Fibroblast of skin of right biceps (primary cell): ENCODE measurements at places on chromosomes 16 and 17.

DNA sequence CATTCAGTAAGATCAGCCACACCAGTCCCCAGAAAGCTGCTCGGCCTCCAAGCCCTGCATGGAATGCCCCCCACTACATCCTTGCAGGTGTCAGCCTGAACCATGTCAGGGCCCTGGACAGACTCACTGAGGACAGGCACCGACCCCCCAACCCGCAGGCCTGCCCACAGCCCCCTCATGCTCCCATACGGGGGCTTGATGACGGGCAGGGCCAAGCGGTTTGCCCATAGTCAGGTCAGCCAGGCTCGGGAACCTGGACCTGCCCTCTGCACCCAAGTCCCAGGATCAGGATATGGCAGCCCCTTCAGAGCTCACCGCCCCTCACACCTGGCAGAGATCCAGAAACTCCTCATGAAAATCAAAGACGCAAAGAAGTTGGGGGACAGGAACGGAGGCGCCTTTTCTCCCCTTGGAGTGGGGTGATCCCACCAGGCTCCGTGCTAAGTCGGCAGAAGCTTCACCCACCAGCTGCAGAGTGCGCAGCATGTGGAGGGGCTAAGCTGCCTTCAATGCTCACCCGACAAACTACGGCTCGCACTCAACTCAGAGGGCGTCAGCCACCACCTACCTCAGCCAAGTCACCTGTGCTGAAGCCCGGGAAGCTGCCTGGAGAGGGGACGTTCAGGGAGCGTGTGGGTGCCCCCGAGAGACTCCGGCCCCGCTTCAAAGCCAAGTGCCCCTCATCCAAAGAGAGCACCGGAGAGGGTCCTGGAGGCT lies 26.5 kb downstream of the GNPTG start:
- DNase-seq = no peak

DNA sequence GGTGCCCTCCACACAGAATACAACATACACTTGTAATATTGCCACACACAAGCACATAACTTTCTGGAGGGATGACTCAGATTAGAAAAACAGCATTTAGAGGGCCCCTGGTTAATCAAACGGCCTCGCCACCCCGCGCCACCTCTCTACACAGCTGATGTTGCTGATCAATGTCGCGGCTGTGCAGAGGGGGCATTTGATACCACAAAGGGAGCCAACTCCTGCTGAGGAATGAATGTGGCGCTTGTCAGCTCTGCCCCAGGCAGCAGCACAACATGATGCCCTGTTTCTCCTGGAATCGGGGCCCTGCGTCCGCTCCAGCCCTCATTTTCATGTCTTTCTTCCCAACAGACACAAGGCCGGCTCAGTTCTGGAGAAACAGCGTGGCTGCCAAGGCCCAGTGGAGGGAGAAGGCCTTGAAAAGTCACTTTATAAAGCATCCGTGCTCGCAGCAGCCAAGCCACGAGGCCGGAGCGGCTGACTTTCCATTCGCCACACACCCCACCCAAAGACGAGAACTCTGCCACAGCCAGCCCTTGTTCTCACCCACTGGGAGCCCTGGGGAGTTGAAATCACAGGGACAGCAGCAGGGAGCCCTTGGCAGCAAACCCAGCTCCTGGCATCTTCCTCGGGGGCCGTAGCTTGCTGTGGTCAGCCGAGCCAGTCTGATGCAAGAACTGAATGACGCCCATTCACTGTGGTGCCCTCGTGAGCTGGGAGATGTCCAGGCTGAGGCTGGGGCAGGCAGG lies 65.6 kb downstream of the XYLT1 start:
- DNase-seq = no peak

GRCh38 chr16:5882087-5882640 lies 784.6 kb upstream of the EEF2KMT start:
- no peak for DNase-seq

DNA sequence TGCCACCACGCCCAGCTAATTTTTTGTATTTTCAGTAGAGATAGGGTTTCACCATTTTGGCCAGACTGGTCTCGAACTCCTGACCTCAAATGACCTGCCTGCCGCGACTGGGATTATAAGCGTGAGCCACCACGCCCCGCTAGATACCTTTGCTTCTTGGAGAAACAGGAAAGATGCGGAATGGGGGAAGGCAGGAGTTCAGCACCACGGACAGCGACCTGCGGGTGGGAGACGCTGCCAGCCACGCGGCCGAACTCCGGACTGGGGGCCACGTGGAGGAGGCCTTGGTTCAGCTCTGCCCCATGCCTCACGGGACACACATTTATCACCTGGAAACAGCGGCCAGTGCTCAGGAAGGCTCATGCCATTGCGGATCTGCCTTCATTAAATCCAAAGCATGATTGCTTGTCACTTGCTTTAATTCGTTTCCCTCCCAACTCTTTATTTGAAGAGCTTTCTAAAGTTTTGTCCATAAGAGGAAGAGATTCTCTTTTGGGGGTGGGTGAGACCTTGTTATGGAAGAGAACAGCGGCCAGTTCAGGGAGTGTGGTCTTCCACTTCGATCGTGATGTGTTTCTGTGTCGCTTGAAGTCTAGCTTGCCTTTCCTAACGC lies 219.9 kb downstream of the ENGASE start:
- DNase-seq = peak; percentile 43

DNA sequence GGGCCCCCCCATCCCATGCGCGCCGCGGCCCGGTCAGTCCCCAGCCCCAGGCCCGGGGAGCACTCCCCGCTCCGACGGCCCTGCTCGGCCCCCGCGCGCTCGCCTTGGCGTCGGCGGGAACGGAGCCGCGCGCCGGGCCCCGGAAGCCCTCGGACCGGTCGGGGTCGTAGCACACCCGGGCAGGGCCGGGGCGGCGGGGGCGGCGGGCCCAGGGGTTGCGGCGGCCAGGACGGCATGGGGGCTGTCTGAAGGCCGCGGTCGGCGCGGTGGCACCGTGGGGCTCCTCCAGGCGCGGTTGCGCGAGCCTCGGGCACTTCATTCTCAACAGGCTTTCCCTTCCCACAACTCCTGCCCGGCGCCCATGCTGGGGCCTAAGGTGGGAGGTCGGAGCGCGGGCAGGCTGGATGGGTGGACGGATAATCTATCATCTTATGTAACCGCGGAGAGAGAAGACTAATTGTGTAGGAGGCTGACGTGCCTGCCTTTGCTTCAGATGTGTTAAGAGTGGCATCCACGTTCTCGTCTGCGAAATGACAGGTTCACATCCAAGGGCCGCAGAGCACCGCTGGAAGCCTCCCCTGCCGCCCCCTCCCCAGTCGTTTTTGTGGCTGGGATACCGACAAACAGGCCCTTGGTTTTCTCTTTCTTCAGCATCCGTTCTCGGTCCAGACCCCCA lies 708 bp downstream of the BAIAP2 start:
- DNase-seq = peak; percentile 14

- DNase-seq = no peak
Observed at GRCh38 chr17:60305141-60305540, 86.8 kb downstream of the USP32 start.
